ENCODE measurements at places on chromosomes 12 and 14. TPM values are rescaled to one million over a fixed set of nuclear protein-coding genes. Genes with fewer than 3 reads are reported as not detected.

The RNASE7 gene
- total RNA-seq: not detected

The RNASE4 gene
- 7.4 TPM for total RNA-seq

The CDC42BPB gene
- 122 TPM for total RNA-seq

The RAP1B gene
- 155 TPM for total RNA-seq

The ENDOU gene
- total RNA-seq: not detected

The KCNC2 gene
- total RNA-seq: 0.43 TPM

The SYNDIG1L gene
- total RNA-seq: not detected

The IL22 gene
- total RNA-seq: not detected

The MLXIP gene
- 16.4 TPM for total RNA-seq

The CLEC4D gene
- total RNA-seq: not detected

The DTX1 gene
- total RNA-seq: not detected

The BDKRB1 gene
- 15.1 TPM for total RNA-seq

The ACOT4 gene
- 1.7 TPM for total RNA-seq

The PPM1H gene
- total RNA-seq: 2.3 TPM

The IGF1 gene
- under 0.01 TPM for total RNA-seq

The AQP5 gene
- total RNA-seq: not detected

The EDDM3A gene
- total RNA-seq: not detected

The LYZ gene
- total RNA-seq: not detected

The OR5AU1 gene
- total RNA-seq: under 0.01 TPM

The NKX2-1 gene
- total RNA-seq: not detected

The CRADD gene
- 11.0 TPM for total RNA-seq

The OAS2 gene
- total RNA-seq: 5.6 TPM

The IFNG-AS1 gene
- not detected for total RNA-seq

The MAP1LC3B2 gene
- 0.43 TPM for total RNA-seq

The TESPA1 gene
- not detected for total RNA-seq

Data from fibroblast of villous mesenchyme (primary cell).